ENCODE measurements at places on chromosomes 6 and 20.
A peak's percentile ranks its signal among the peaks of the same experiment; 100 is the strongest.

GRCh38 chr6:45483501-45483900, 105.8 kb upstream of the SUPT3H start:
- no peak overlapping the region for H3K4me3 ChIP-seq
- no peaks in the 10 kb centered on the region for H3K36me3 ChIP-seq
- no peaks in the 10 kb centered on the region for H3K27me3 ChIP-seq
- peak overlapping the region; percentile 35 for H3K27ac ChIP-seq

DNA sequence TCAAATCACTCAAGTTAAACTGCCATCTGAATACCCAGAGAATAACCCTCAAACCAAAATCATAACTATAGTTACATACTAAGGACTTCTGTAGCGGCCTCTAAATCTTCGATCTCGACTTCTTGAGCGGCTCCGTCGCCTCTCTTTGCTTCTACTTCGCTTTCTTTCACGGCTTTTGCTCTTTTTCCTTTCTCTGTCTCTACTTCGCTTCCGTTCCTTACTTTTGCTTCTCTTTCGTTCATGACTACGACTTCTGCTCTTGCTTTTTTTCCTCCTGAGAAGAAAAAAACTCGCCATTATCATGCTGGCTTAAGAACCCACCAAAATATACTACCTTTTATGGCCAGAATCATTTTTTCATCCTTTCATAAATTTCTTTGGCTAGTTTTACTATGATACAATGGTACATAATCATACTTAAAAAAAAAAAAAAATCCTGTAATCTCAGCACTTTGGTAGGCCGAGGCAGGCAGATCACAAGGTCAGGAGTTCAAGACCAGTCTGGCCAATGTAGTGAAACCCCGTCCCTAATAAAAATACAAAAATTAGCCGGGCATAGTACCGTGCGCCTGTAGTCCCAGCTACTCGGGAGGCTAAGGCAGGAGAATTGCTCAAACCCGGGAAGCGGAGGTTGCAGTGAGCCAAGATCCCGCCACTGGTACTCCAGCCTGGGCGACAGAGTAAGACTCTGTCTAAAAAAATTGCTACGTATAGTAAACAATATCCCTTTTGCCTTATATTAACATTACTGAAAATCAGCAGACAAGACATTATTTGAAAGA, 10.0 kb downstream of the RBM39 start:
- H3K27me3 ChIP-seq = no peaks in the 10 kb centered on the region
- DNase-seq = no peak
- peaks cover 96% of the 10 kb centered on the region for H3K36me3 ChIP-seq
- no peak overlapping the region for H3K4me3 ChIP-seq
- peak overlapping the region; percentile 20 for H3K27ac ChIP-seq
- peaks cover 6% of the 10 kb centered on the region for H3K4me1 ChIP-seq

DNA sequence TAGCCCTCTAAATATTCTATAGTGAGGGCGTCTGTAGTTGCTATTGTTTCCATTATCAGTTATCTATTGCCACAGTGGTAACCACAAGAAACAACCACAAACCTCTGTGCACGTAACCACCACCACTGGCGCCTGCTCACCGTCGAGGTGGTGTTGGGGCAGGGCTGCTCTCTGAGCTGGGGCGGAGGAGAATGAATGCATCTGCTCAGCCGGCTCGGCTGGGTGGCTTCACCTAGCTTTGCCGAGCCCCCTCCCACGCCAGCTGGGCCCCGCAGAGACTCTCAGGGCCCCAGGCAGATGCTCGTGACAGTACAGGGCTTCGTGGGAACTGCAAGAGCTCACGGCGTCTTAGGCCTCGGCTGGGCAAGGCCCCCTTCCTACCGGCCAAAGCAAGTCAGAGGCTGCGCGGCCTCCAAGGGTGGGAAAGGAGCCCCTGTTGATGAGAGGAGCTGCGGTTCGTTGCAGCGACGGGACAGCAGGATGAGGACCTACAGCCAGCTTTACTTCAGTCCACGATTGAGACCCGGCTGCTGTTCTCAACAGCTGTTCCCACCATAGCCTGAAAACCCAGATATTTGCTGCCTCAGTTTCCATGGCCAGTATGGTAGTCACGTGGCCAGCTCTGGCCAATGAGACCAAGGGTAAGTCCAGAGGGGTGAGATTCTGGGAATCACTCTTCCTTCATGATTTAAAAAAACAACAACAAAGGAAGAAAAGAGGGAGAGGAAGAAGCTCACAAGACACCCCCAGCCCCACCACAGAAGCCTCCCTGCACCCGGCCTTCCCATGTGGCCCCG, 120.2 kb upstream of the AFDN start:
- H3K36me3 ChIP-seq = no peaks in the 10 kb centered on the region
- peaks cover 6% of the 10 kb centered on the region for H3K4me1 ChIP-seq
- no peak overlapping the region for H3K27ac ChIP-seq

DNA sequence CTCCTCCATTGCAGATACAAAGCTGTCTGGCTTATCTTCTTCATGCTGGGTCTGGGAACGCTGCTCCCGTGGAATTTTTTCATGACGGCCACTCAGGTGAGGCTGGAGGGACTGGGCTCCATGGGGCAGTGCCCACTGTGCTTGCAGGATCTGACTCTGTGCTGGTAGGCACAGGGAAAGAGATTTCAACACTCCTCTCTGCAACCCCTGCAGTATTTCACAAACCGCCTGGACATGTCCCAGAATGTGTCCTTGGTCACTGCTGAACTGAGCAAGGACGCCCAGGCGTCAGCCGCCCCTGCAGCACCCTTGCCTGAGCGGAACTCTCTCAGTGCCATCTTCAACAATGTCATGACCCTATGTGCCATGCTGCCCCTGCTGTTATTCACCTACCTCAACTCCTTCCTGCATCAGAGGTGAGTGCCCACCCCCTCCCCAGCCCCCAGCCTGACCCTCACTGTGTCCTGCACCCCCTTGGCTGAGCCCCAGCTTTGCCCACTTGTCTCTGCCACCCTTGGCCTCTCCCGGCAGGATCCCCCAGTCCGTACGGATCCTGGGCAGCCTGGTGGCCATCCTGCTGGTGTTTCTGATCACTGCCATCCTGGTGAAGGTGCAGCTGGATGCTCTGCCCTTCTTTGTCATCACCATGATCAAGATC, 6.1 kb downstream of the SLC29A1 start:
- no peak overlapping the region for H3K4me3 ChIP-seq
- H3K27ac ChIP-seq = no peak overlapping the region
- peaks cover 21% of the 10 kb centered on the region for H3K4me1 ChIP-seq
- no peaks in the 10 kb centered on the region for H3K27me3 ChIP-seq
- H3K36me3 ChIP-seq = peaks cover 54% of the 10 kb centered on the region

DNA sequence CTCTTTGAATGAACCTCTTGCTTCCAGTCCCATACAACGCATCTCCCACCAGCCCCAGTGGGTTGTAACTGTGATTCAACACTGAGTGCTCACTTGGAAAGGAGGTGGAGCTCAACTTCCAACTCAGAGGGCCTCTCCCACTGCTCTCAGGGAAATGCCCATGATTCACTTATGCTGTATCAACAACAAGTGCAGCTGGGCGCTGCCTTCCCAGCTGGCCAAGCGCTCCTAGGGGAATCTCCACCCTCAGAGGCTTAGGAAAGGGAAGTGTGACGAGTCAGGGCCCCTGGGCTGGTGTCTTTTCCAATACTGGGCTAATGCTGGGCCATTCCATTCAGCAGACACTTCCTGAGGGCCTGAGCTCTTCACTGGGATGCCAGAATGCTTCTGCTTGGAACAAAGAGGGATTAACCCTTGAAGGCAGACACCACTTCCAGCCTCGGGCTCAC, 8.1 kb upstream of the OCSTAMP start:
- no peaks in the 10 kb centered on the region for H3K27me3 ChIP-seq
- H3K36me3 ChIP-seq = no peaks in the 10 kb centered on the region
- H3K4me1 ChIP-seq = peaks cover 7% of the 10 kb centered on the region
- H3K27ac ChIP-seq = no peak overlapping the region
- peak; percentile 77 for DNase-seq

GRCh38 chr20:25178563-25179438, 16.7 kb upstream of the ENTPD6 start:
- H3K4me1 ChIP-seq = peaks cover 11% of the 10 kb centered on the region
- H3K27ac ChIP-seq = peak overlapping the region; percentile 20
- peaks cover 3% of the 10 kb centered on the region for H3K27me3 ChIP-seq
- DNase-seq = peak; percentile 66
- no peaks in the 10 kb centered on the region for H3K36me3 ChIP-seq

GRCh38 chr6:110545081-110545872, 68.9 kb upstream of the SLC22A16 start:
- peaks cover 21% of the 10 kb centered on the region for H3K4me1 ChIP-seq
- no peaks in the 10 kb centered on the region for H3K27me3 ChIP-seq
- H3K4me3 ChIP-seq = no peak overlapping the region
- no peak overlapping the region for H3K27ac ChIP-seq

GRCh38 chr20:2089447-2089846, 12.2 kb upstream of the STK35 start:
- H3K27me3 ChIP-seq = peaks cover 74% of the 10 kb centered on the region
- no peak for DNase-seq
- H3K4me1 ChIP-seq = no peaks in the 10 kb centered on the region
- no peaks in the 10 kb centered on the region for H3K36me3 ChIP-seq
- H3K27ac ChIP-seq = no peak overlapping the region
- H3K4me3 ChIP-seq = no peak overlapping the region

DNA sequence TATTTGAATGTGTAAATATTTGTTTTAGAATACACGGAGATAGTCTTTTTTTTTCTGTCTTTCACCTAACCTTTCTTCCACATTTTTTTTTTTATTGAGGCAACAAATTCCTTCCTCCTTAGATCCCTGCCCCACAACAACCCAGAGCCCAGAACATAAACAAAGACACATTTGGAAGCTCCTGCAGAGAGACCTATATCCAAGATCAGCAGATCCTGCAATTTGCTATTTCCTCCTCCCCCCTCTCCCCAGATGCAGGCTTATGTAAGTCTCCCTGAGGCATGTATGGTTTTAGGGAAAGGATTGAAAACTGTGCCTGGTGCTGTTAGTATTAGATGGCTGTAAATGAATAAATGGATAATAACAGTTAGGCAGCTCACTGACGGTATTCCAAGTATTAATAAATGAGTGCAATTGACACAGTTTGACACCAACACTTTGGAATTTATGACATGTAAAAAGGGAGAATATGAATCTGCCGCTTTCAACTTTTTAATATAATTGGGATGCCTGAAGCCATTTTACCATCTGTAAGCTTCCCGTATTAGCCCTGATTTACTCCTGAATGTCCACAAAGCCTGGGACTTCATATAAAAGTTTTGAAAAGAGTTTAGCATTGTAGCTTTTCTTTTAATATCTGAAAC, 608.3 kb upstream of the CITED2 start:
- DNase-seq = peak; percentile 78
- peak overlapping the region; percentile 99 for H3K27ac ChIP-seq
- H3K4me3 ChIP-seq = no peak overlapping the region
- H3K36me3 ChIP-seq = no peaks in the 10 kb centered on the region
- no peaks in the 10 kb centered on the region for H3K4me1 ChIP-seq

- no peak for DNase-seq
- no peaks in the 10 kb centered on the region for H3K4me1 ChIP-seq
- H3K4me3 ChIP-seq = no peak overlapping the region
- H3K36me3 ChIP-seq = no peaks in the 10 kb centered on the region
These were observed 546.1 kb upstream of the CHD6 start for GRCh38 chr20:42164121-42164890.

DNA sequence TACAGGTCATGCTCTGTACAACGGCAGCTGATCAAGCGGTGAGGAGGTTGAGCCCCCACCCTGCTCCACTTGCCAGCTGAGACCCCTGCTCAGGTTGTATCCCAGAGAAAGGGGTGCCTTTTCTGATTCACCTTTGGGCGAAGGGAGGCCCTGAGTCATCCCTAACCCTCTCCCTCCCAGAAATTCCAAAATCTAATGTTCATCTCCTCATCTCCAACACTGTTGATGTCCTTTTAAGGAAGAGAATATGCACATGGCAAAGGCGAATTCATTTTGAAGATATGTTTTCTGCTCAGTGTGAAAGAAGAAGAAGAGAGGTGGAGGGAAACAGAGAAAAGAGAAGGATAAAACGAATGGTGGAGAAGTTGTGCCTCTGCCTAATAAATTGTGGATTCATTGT, 120.5 kb downstream of the SCML4 start:
- no peak overlapping the region for H3K27ac ChIP-seq
- no peaks in the 10 kb centered on the region for H3K36me3 ChIP-seq
- H3K4me3 ChIP-seq = no peak overlapping the region
- H3K27me3 ChIP-seq = peaks cover 6% of the 10 kb centered on the region
- no peak for DNase-seq
- no peaks in the 10 kb centered on the region for H3K4me1 ChIP-seq

DNA sequence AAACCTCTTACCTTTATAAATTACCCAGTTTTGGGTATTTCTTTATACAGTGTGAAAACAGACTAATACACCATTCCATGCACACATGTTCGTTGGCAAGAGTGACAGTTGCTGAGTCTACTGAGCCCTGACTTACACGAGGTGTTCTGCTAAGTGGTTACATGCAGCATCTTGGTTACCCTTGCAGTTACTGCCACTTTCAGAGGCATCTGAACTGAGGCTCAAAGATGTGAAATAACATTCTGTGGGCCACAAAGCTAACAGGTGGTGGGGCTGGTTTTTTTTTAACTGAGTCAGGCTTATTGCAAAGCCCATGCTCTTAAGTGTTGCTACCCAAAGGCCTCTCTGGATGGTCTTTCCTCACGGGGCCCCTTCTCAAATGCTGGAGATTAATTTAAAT, 54.4 kb upstream of the GTSF1L start:
- no peaks in the 10 kb centered on the region for H3K4me1 ChIP-seq
- no peaks in the 10 kb centered on the region for H3K36me3 ChIP-seq
- DNase-seq = no peak
- H3K27ac ChIP-seq = no peak overlapping the region

- no peaks in the 10 kb centered on the region for H3K4me1 ChIP-seq
- DNase-seq = no peak
- H3K27ac ChIP-seq = no peak overlapping the region
These were observed 4.5 kb upstream of the SLC52A3 start for GRCh38 chr20:772806-773205.

DNA sequence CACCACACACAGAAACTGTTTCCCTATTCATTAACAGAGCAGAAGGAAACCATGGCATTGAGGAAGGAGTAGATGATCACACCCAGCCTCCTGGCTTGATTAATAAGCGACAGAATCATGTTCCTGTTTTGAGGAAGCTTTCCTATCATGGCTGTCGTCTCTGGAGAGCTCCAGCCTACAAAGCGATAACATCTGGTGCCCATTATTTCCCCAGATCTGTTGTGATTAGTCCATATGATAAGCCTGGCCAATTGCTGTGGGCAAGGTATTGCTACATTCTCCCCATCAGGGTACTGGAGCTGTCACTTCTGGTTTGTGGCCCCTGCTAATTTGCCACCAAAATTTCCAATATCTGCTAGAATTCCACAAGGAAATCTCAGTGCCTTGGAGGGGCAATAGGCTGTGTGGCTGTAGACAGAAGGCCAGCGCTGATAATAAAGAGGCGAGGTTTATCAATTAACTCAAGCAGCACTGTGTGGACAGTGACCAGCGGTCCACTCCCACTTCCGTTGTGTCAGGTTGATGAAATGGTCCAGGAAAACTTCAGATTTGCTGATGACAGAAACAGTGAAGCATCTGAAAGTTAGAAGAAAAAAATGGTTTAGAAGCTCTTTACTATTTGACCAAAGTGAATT, 66.4 kb downstream of the OLIG3 start:
- H3K4me1 ChIP-seq = no peaks in the 10 kb centered on the region
- DNase-seq = no peak
- H3K36me3 ChIP-seq = no peaks in the 10 kb centered on the region
- H3K4me3 ChIP-seq = no peak overlapping the region
